ENCODE measurements at places on chromosomes 6 and 20.

- no peak for DNase-seq
Measured at GRCh38 chr6:129832299-129832698, 28.8 kb downstream of the TMEM244 start.

- DNase-seq, result no peak
Measured at GRCh38 chr6:121858310-121858709, 422.9 kb downstream of the GJA1 start.

GRCh38 chr20:37922016-37922415 lies 19.1 kb downstream of the VSTM2L start:
- DNase-seq, result no peak

DNA sequence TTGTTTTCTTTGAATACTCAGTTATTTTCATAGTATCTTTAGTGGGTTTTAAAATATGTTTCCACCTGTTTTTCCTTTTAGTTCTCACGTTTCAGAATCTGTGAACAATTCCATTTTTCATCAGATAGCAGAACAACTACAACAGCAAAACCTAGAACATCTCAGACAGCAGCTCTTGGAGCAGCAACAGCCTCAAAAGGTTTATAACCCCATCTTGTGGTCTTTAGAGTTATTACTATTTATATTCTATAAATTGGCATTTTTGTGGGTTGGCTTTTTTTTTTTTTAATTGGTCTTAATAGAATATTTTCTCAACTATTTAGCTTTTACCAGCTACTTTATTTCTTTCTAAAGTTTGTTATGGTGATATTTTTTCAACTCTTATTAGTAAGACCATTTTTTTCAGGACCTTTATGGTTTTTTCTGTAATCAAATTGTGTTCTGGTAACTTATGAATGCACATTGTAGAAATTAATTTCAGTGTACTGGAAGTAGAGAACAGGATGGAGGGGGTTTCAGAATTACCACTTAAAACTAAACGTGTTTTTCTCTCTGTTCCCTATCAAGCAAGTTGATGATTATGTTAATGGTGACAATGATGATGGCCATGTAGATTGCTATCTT lies 72.2 kb downstream of the SCAF8 start:
- DNase-seq, result no peak

GRCh38 chr6:23244300-23244699 lies 674.9 kb downstream of the HDGFL1 start:
- DNase-seq, result no peak

DNA sequence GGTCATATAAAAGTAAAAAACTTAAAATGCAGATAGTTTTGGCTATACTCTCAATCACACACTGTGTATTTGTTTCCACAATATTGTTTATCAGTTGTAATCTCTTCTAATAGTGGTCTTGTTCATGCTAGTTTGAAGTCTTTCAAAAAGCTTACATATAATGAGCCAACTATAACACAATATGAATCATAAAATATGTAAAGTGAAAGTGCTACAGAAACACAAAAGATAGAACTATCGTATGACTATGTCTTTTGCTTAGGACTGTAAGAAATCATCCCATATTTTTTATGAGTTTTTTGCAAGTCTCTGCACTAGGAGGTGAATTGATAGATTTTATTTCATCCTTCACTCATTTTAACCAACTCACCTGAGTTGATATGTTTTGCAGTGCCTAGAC lies 136.0 kb downstream of the MMUT start:
- DNase-seq, result no peak

DNA sequence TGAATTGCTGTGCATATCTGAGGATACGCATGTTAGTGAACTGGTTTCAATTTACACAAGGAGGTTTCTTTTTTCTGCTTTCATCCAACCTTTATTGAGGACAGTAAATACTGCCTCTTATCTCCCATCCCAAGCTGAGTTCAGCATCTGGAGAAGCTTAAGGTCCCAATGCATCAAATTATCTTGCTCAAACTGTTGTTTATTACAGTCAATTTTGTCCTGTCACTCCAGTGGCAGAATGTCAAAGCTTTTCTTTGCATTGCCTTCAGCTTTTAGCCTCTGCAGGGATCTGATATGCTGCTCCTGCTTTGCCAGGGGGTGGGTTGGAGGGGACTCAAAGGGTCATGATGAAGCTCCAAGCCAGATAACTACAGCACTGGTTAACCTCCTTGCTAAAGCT lies 435.4 kb upstream of the SOX4 start:
- DNase-seq, result no peak

DNA sequence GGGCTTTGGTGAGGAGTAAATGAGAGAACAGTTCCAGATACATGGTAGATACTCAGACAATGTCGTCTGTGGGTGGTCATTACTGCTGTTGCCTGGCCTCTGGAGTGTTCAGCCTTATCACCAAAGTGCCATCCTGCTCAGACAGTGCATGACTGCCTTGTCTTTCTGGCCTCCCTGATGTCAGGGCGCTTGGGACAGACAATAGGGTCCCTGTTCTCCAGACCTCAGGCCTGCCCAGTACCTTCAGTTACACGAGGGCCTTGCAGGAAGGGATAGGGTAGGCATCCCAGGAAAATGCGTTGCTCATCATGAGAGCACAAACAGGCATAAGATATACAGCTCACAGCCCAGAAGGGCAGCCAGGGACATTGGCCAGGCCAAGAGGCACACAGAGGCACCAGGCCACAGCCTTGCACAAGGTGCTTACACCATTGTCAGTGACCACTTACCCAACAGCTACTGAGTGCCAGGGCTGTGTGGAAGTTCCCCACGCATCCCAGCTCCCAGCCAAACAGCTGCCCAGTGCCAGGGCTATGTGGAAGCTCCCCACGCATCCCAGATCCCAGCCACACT lies 27.4 kb downstream of the BPIFB1 start:
- no peak for DNase-seq

DNA sequence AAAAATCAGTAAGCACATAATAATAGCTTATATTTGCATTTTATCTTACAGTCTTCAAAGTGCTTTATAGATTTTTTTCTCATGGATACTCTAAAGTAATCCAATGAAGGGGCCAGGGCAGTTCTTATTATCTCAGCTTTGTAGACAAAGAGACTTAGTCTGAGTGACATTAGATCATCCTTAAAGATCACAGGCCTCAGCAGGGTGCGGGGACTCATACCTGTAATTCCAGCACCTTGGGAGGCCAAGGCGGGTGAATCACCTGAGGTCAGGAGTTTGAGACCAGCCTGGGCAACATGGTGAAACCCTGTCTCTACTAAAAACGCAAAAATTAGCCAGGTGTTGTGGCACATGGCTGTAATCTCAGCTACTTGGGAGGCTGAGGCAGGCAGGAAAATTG lies 14.5 kb downstream of the FERMT1 start:
- DNase-seq, result no peak

- DNase-seq, result no peak
Measured at GRCh38 chr6:144730088-144730645, 445.0 kb downstream of the UTRN start.

DNA sequence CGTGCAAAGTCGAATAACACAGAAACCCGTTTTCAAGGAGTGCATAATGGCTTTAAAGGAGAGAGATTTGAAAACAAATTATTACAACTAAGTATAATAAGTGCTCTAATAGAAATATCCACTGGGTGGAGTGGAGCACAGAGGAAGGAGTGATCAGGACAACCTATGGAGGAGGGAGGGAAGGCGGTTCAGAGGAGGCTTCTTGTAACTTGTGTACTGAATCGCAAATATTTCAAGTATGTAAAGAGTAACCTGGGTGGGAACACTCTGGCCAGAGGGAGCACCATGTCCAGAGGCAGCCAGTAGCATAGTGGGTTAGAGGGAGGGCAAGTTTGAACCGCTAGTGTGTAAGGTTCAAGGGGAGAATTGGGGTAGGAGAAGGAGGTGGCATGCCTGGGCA lies 21.6 kb upstream of the TNFAIP3 start:
- DNase-seq, result no peak

GRCh38 chr20:21503345-21503744 lies 10.5 kb downstream of the NKX2-2 start:
- no peak for DNase-seq

DNA sequence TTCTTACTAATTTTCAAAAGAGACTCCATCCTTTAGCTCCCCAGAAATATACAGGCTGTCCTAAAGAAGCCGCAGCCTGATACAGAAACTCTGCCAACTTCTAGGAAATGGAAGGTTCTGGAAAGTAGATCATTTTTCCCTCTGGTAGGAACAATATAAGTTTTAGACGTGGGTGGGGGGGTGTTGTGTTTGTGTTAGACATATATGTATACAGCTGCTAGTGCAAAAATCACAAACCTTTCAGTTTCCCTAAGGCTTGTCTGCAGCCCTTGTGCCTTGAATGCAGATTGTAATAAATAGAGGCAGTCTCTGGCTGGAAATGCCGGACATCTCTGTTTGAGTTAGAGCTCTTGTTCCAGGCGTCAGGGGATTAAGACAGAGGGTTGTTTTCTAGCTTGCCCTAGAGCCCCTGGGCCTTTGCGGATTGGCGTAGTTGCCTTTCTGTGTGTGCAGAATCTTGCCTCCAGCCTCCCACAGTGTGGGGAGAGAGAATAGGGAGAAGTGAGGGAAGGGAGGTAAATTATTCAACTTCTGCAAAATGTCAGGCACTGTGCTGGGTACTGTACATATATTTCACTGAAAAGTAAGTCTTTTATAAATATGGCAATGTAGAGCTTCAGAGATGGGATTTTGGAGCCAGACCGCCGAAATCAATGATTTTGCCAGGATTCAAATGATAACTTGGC lies 269.7 kb downstream of the PRL start:
- DNase-seq, result no peak

DNA sequence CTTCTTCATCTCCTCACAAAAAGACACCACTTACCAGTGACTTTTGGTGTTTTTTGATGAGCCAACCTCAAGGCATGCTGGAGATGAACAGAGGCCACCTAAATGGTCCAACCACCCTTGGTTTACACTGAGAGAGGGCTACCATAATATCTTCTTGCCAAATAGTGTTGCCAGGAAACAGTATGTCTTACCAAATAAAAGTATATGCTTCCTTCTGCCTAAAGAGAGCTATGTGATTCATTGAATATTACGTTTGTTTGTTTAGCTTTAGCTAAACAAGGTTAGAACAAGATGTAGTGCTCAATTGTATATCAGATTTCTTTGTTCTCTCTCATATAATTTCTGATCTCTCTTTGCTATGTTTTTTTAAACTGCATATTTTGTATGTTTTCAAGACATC lies 40.6 kb upstream of the BMP6 start:
- no peak for DNase-seq

DNA sequence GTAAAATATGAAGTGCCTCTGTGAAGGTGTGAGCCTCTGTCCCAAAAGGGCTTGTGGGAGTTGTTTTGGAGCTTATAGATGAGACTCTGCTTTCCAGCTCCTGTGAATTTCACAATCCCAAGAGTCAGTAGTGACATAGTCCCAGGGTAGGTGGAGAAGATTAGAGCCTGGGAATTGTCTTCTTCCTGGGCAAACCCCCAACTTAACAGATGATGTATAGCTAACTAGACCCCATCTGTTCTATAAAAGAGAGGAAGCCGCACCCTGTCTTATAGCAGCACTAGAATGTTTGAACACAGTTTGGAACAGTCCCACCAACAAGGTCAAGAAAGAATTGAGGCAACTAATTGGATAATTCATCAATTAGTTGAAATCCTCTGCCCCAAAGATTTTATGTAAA lies 294.7 kb downstream of the ZNF217 start:
- DNase-seq, result no peak

- DNase-seq, result no peak
Measured at GRCh38 chr20:31670371-31671228, 32.9 kb downstream of the COX4I2 start.

GRCh38 chr20:11553603-11554002 lies 364.1 kb upstream of the BTBD3 start:
- DNase-seq, result no peak

GRCh38 chr6:27038498-27038897 lies 209.0 kb upstream of the PRSS16 start:
- no peak for DNase-seq

DNA sequence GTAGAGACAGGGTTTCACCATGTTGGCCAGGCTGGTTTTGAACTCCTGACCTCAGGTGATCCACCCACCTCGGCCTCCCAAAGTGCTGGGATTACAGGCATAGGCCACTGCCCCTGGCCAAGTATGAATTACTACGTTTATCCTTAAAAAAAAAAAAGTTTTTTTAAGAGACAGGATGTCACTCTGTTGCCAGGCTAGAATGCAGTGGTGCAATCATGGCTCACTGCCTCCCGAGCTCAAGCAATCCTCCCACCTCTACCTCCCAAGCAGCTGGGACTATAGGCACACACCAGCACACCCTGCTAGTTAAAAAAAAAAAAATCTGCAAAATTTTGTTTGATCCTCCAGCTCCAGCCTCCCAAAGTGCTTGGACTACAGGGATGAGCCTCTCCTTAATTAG lies 23.1 kb downstream of the IYD start:
- no peak for DNase-seq

- no peak for DNase-seq
Measured at GRCh38 chr20:962683-963082, 39.4 kb downstream of the RSPO4 start.

- no peak for DNase-seq
Measured at GRCh38 chr6:52909531-52909930, at the start of gene GSTA3. GSTA3 (minus strand) TSS chr6:52909698; CDS start chr6:52905834, 3,864 bp downstream.

- no peak for DNase-seq
Measured at GRCh38 chr20:46226602-46227001, 81.7 kb downstream of the CDH22 start.

DNA sequence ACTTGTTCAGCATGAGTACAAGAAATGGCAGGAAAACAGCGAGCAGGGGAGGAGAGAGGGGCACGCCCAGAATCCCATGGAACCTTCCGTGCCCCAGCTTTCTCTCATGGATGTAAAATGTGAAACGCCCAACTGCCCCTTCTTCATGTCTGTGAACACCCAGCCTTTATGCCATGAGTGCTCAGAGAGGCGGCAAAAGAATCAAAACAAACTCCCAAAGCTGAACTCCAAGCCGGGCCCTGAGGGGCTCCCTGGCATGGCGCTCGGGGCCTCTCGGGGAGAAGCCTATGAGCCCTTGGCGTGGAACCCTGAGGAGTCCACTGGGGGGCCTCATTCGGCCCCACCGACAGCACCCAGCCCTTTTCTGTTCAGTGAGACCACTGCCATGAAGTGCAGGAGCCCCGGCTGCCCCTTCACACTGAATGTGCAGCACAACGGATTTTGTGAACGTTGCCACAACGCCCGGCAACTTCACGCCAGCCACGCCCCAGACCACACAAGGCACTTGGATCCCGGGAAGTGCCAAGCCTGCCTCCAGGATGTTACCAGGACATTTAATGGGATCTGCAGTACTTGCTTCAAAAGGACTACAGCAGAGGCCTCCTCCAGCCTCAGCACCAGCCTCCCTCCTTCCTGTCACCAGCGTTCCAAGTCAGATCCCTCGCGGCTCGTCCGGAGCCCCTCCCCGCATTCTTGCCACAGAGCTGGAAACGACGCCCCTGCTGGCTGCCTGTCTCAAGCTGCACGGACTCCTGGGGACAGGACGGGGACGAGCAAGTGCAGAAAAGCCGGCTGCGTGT lies 11.6 kb downstream of the TNFAIP3 start:
- DNase-seq, result no peak

DNA sequence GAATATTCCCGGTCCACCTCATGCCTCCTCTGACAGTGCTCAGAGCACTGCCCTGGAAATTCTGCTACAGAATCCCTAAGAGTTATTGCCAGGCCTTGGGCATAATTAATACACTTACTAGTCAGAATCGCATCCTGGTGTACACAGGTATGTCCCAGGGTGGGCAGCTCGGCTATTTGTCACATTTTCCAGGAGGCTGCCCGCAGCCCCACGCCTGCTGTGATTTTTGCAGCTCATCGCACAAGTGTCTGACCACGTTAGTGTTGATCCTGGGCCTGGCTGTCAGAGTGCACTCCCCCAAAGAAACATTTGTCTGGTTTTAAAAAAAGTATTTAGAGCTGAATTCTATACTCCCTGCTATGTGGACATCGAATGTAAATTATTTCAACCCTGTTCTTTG lies 105.4 kb downstream of the CD83 start:
- DNase-seq, result no peak
